Stimulated activated CD4-positive, alpha-beta T cell treated with anti-CD3 and anti-CD28 coated beads, Interleukin-4, amount 100 ng/mL, for 4 hours (primary cell): ENCODE measurements at places on chromosomes 2 and 18.

DNA sequence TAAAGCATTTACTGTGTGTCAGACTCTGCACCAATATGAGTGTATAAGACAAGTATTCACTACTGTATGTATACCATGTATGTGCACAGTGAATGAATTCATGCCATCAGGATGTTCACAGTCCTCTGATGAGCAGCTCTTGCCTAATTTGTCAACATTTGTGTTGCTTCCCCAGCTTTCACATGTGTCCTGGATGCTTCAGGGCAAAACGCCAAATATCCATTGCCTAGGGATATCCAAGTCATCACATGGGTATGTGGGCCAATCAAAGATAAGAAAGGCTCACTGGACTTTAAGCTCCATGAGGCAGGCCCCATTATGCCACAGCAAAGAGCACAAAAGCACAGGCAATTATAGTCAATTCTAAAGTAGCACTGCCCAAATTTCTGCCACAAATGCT lies 134.2 kb upstream of the CHAC2 start:
- DNase-seq = no peak

DNA sequence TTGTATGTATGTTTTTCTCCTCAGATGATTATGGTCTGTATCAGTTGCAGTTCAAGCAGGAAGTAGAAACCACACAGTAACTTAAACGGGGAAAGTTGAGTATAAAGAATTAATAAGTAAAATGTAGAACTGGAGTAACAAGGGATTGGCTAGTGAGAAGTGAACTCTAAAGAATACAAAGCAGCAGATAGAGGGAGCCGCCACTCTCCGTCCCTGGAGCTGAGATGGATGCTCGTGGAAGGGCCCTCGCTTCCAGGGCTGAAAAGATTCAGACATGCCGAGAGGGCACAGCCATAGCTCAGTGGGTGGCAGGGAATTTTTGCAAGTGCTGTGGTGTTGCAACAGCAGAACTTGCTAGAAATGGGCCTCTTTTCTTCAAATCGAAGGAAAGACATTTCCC lies 155.8 kb downstream of the COL6A3 start:
- no peak for DNase-seq

DNA sequence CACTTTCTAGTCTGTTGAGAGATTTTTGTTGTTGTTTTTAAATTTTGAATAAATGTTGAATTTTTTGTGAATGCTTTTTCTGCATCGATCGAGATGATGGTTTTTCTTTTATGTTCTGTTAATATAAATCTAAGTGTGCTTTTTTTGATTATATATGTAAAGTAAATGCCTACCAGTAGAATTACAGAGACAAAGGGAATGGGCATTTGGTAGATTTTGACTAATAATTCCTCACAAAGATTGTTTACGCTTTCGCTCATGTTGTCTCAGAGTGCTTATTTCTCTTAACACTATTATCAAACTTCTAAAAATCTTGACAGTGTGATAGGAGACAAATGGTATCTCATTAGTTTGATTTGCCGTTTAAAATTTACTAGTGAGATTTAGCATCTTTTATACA lies 3.7 kb downstream of the MYO3B start:
- no peak for DNase-seq

- DNase-seq = no peak
Measured at GRCh38 chr18:8468191-8468590, 141.0 kb upstream of the RAB12 start.

DNA sequence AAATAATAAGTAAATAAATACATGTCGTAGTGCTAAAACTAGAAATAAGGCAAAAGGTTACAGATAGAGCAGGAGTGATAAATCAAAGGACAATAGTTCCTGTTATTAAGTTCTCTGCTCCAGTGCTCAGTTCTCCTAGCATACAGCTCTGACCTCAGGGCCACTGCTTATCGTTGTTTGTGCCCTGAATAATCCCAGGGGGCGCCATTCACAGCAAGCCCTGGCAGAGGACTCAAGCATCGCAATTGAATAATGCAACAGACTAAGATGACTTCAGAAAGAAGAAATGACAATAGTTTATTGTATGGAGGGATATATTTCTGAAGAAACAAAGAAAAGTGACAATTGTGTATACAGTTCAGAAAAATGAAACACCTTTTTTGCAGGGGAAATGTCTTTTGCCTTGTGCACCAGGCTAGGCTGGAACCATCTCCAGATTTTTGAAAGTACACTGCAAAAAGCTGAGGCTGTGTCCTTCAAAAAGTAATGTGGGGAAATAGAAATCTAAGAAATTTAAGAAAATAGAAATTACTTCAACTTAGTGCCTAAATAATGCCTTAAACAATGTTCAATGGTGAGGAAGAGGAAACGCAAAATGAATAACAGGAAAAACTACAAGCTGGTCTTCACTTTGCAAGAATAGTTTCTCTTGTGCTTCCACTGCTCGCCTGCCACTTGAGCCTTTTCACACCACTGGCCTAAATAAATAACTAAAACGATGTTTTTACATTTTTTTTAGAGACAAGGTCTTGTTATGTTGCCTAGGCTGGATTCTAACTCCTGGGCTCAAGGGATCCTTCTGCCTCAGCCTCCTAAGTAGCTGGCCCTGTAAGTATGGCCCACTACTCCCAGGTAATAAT lies 19.0 kb upstream of the CCNYL1 start:
- peak; percentile 21 for DNase-seq

DNA sequence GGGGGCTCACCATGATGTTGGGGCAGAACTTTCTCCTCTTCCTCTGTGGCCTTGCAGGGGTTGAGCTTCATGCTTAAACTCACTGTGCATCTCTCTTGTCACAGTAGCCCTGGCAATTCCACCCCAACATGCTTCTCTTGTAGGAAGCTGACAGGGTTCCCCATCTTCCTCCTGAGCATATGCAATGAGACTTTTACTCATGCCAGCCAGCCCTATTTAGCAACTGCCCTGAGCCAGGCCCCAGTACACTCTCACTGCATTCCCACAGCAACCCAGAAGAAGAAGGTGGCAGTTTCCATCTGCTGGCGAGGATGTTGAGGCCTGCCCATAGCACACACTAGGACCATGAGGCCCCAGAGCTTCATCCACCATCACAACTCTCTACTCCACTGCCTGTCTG lies 72.2 kb upstream of the TEX51 start:
- no peak for DNase-seq

GRCh38 chr2:137000811-137001210 lies 235.5 kb downstream of the THSD7B start:
- no peak for DNase-seq

GRCh38 chr2:171404261-171404660 lies 29.5 kb downstream of the METTL8 start:
- no peak for DNase-seq

GRCh38 chr2:162037028-162037795 lies 36.8 kb downstream of the DPP4 start:
- DNase-seq = no peak

DNA sequence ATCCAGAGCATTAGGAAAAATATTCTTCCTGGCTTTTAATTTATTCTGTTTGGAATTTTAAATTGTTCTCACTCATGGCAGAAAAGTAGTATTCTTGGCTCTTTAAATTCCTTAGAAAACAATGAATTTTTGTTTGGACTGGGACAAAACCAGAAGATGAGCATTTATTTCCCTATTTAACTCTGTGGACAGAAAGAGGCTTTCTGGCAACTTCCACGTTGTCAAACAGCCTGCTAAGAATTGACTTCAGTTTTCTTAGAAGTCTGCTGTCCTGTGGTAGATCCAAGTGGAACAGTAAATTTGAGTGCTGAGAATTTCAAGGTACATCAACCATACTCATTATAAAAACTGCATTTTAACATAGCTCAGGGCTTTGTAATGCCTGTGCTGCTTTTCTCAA lies 83.8 kb downstream of the MGAT5 start:
- DNase-seq = no peak

DNA sequence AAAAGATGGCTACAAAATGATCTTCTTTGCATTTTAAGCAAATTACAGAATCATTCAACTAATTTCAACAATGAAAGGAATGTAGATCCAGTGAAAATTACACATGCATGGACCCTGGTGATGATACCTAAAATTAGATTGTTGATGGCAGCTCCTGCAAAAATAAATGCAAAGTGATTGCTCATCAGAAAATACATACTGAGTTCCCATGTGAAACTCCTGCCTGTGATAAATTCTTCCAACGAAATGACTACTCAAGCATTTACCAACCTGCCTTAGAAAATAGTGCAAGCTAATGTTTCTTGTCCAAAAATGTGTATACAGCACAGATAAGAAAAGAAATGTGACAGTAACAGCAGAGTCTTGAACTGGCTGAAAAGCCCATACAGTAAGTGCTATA lies 300.0 kb upstream of the REV1 start:
- DNase-seq = no peak

DNA sequence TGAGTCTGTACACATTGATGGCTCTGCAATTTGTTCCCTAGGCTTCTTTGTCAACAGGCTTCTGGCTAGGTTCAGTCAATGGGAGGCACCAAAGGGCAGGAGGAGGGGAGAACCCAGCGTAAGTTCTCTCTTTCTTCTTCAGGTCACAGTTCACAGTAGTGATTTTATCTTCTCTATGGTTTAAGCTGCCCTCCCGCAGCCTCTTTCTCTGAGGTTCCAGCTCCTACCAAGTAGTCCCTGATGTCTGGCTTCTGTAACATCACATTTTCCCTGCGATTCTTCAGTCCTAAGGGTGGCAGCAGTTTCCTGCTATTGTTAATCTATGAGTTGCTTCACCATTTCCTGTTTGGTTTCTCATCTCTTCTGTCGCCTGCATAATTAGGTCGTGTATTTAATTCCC lies 107.4 kb downstream of the CPO start:
- peak; percentile 3 for DNase-seq

- DNase-seq = no peak
Measured at GRCh38 chr2:26691161-26691560, 1.4 kb upstream of the KCNK3 start.

- DNase-seq = no peak
Measured at GRCh38 chr2:217058791-217059755, 199.2 kb upstream of the TNP1 start.

- DNase-seq = no peak
Measured at GRCh38 chr2:149611100-149611820, 23.7 kb upstream of the MMADHC start.

GRCh38 chr2:235813398-235813797 lies 319.6 kb downstream of the AGAP1 start:
- no peak for DNase-seq

DNA sequence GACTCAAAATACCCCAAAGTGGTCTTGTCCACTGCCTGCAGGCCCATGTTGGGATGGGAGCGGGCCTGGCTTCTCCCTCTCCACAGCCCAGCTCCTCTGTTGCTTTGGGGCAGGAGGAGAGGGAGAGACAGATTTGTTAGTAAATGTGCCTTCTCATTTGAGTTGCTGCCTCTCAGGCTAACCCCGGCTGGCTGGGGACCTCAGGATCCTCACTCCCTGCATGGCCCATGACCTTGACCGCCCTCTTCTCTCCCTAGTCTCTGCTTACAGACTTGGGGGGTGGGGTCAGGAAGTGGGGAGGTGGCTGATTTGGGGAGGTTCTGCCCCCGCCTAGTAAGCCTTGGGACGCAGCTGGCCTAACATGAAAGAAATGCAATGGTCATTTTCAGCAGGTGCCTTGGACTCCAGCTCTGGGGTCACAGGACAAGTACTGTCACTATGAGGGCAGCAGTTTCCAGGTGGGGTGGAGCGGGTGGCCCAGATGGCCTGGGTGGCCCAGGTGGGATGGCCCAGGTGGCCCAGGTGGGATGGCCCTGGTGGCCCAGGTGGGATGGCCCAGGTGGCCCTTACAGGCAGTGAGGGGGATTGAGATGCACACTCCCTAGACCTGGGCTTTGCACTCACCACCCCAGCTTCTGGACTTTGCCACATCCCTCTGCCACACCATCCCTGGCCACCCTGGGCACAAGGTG lies 24.1 kb downstream of the HJURP start:
- DNase-seq = no peak

- no peak for DNase-seq
Measured at GRCh38 chr2:184268900-184269477, 329.3 kb upstream of the ZNF804A start.

DNA sequence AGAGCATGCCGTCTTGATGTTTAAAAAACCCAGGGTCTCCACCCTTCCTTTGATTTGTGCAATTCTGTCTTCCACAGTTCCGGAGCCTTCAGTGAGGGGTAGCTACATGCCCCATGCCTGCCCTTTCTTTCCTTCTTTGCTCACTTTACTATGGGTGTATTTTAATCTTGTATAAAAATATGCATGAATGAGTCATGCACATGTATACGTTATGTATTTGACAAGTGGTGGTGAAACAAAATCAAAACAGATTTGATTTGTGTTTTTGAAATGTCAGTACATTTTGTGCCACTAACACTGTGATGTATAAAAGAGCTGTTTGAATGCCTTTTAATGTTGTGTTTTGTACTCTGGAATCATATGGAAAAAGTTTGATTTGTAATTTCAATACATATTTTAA lies 126.5 kb downstream of the RNF144A start:
- DNase-seq = no peak

- DNase-seq = no peak
Measured at GRCh38 chr2:201909348-201909747, 103.0 kb downstream of the CDK15 start.
